Testis (tissue), 5 donors: ENCODE measurements at places on chromosomes 16 and 17. TPM values are rescaled to one million over a fixed set of nuclear protein-coding genes. Genes with fewer than 3 reads are reported as not detected.

The CTRB2 gene
- 0.63 TPM for total RNA-seq

The UTS2R gene
- total RNA-seq: 28.1 TPM

The SCARF1 gene
- 9.3 TPM for total RNA-seq

The TLCD2 gene
- 1.2 TPM for total RNA-seq

The WNT9B gene
- total RNA-seq: not detected

The METTL23 gene
- total RNA-seq: 45.3 TPM

The SPATA22 gene
- 100 TPM for total RNA-seq

The KRTAP3-1 gene
- total RNA-seq: not detected

DNA sequence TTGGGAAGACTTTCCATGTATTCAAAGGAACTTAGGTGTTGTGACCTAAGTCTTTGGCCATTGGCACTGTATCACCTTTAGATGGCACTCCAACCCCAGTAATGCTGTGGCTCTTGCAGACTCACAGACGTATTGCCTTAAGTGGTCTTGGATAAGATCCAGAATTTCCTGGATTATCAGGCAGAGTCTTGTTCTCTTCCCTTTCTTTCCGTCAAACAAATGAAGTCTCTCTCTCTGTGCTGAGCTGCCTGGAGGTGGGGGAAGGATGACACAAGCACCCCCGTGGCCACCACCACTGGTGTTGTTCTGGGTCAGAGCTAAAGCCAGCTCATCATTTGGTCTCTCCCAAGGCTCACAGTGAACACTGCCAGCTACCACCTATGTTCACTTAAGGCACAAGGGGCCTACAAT lies 789.9 kb upstream of the KIF2B start:
- H3K4me1 ChIP-seq: no peaks in the 10 kb centered on the region
- no peak overlapping the region for H3K4me3 ChIP-seq
- H3K27me3 ChIP-seq: no peaks in the 10 kb centered on the region
- peak; percentile 28 for DNase-seq
- no peaks in the 10 kb centered on the region for H3K36me3 ChIP-seq

- H3K27ac ChIP-seq: no peak overlapping the region
- no peak for DNase-seq
- no peaks in the 10 kb centered on the region for H3K36me3 ChIP-seq
- no peak overlapping the region for H3K4me3 ChIP-seq
- no peaks in the 10 kb centered on the region for H3K4me1 ChIP-seq
These were observed 312.7 kb upstream of the KCNJ16 start for GRCh38 chr17:69762359-69762758.

DNA sequence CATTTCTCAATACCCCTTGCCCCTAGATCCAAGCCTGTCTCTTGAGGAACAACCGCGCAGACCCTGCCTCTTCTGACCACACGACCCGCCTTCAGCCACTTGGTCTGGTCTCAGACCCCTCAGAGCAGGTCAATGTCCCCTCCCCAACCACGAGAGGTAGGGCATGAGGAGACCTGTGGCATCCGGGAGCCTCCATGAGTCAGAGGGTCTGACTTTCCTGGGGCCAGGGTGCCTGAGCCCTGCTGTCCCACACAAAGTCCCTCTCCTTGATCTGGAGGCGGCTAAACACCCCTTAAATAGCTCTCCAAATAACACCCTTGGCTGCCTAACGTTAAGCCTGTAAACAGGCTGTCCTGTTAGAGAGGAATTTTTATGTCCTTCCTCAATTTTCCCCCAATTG lies 5.1 kb downstream of the CARMIL2 start:
- H3K27me3 ChIP-seq: no peaks in the 10 kb centered on the region
- H3K36me3 ChIP-seq: no peaks in the 10 kb centered on the region
- H3K27ac ChIP-seq: no peak overlapping the region
- no peak for DNase-seq
- H3K4me1 ChIP-seq: peaks cover 10% of the 10 kb centered on the region

DNA sequence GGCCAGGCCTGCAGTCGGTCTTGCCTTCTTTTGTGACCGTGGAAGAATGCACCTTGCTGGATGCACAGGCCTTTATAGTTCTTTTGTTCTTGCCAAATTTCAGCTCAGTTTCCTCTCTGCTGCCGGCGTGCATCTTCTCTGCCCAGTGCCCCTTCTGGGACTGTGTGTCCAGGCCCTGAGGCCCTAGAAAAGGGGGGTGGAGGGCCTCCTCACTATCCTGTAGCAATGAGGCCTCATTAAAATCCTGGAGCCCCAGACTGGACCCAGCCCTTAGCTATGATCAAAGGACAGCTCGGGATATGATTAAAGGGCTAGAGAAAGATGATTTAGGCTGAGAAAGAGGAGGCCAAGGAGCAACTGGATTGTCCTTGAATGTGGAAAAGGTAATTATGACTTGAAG lies 229.8 kb downstream of the SEC14L1 start:
- no peak for DNase-seq
- H3K4me3 ChIP-seq: no peak overlapping the region
- no peaks in the 10 kb centered on the region for H3K27me3 ChIP-seq
- no peaks in the 10 kb centered on the region for H3K36me3 ChIP-seq
- H3K4me1 ChIP-seq: peaks cover 52% of the 10 kb centered on the region

- no peaks in the 10 kb centered on the region for H3K36me3 ChIP-seq
- H3K4me3 ChIP-seq: no peak overlapping the region
- H3K4me1 ChIP-seq: peaks cover 8% of the 10 kb centered on the region
- no peak for DNase-seq
- no peaks in the 10 kb centered on the region for H3K27me3 ChIP-seq
These were observed 16.0 kb upstream of the WIPF2 start for GRCh38 chr17:40203131-40203530.

DNA sequence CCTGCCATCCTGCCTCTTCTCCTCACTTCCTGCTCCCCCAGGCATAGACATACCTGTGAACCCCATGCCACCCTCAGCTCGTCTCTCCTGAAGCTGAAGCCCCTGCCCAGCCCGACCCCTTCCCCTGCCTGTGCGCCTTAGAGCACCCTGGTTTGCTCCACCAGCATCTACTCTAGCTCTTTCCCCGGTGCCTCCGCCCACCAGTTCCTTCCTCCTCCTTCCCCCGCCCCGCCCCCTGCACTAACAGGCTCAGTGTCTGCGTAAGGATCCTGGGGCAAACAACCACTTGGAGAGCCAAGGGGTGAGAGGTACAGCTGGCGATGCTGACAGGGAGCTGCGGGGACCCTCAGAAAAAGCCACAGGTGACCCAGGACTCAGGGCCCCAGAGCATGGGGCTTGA lies 1.9 kb downstream of the GPR142 start:
- no peak overlapping the region for H3K4me3 ChIP-seq
- H3K27ac ChIP-seq: no peak overlapping the region
- DNase-seq: peak; percentile 21
- H3K4me1 ChIP-seq: peaks cover 3% of the 10 kb centered on the region
- H3K27me3 ChIP-seq: no peaks in the 10 kb centered on the region

GRCh38 chr16:85127379-85127723 lies 15.1 kb upstream of the CIBAR2 start:
- no peak overlapping the region for H3K27ac ChIP-seq
- H3K4me3 ChIP-seq: no peak overlapping the region
- H3K36me3 ChIP-seq: no peaks in the 10 kb centered on the region
- DNase-seq: no peak

DNA sequence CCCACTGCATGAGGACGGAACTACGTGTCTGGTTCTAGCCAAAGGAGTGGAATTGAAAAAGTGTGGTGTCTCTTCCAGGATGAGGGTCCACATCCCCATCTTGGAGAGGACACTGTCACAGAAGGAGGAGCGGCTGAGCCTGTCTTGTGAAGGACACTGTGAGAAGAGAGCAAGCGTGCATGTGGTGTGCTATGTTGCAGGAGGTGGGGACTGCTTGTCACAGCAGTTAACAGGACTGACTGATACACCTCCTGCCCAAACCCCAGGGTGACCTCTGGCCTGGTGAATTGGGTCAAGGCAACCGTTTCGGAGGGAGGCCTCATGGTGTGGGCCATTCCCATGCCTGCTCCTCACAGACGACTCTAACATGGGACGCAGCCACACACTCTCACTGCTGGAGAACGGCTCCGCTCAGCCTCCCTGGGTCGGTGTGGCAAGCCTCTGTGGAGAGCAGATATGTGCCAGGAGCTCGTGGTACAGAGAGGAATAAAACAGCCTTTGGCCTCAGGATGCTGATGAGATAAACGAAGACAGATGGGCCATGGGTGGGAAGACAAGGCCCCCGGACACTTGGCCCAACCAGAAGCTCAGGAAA lies 56.4 kb upstream of the RBFOX3 start:
- no peak overlapping the region for H3K4me3 ChIP-seq
- H3K27me3 ChIP-seq: no peaks in the 10 kb centered on the region
- H3K36me3 ChIP-seq: no peaks in the 10 kb centered on the region
- no peak for DNase-seq
- H3K27ac ChIP-seq: no peak overlapping the region

GRCh38 chr16:27374221-27374803 lies 27.7 kb upstream of the IL21R start:
- H3K27me3 ChIP-seq: no peaks in the 10 kb centered on the region
- H3K4me3 ChIP-seq: peak overlapping the region; percentile 31
- no peak for DNase-seq

DNA sequence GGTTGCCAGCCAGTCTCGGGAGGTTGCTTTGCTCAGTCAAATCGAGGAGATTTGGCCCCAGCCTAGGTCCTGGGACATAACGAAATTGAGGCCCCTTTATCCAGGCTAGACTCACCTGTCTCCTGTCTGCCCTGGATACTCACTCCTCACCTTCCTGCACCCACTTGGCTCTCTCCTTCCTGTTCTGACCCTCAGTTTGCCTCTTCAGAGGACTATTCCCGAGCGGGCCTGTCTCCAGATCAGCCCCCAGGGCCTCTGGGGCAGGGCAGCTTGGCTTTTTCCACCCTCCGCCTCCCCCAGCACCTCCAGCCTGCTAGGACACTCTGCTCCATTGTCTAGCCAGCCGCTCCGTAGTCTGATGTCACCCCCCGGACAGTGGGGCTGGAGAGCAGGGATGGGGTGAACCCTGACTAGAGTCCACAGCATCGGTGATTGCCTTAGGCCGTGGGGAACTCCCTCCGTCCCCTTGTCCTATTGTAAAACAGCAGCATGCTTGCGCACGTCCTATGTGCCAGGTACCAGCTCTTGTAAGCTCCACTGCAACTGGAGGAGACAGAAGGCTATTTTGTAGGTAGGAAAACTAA lies 8.8 kb downstream of the WFIKKN2 start:
- no peaks in the 10 kb centered on the region for H3K27me3 ChIP-seq
- no peak overlapping the region for H3K4me3 ChIP-seq
- no peak for DNase-seq
- H3K36me3 ChIP-seq: no peaks in the 10 kb centered on the region

DNA sequence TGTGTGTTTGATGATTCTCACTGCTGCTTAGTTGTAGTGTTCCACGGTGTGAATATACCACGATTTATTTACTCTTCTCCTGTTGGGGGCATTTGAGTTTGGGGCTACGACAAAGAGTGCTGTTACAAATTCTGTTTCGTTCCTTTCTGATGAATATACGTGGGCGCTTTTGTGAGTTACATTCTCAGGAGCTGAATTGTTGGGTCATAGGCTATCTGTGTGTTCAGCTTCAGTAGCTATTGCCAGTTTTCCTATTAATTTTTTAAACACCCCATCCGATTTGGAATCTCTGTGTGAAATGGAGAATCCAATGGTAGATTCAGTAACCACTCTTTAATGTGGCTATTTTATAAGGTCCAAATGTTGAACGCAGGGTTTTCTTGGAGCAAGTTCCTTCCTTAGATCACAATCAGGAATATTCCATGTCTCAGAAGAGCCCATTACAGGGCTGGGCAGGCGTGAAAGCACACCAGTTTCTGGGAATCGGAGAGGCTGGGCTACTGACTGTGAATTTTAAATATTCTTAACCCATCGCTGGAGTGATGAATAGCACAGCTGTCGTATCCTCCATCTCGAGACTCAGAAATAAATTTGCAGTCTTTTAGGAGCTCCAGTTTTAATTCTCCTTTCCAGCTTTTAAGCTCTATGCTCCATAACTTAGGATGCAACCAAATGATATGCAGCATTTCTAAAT lies 115.9 kb downstream of the PITPNC1 start:
- no peaks in the 10 kb centered on the region for H3K36me3 ChIP-seq
- peak overlapping the region; percentile 9 for H3K4me3 ChIP-seq
- peaks cover 11% of the 10 kb centered on the region for H3K4me1 ChIP-seq
- H3K27ac ChIP-seq: peak overlapping the region; percentile 19
- DNase-seq: no peak

GRCh38 chr17:41528959-41529353 lies 848 bp upstream of the KRT19 start:
- no peak for DNase-seq
- H3K4me3 ChIP-seq: no peak overlapping the region
- no peaks in the 10 kb centered on the region for H3K36me3 ChIP-seq
- peaks cover 12% of the 10 kb centered on the region for H3K4me1 ChIP-seq

DNA sequence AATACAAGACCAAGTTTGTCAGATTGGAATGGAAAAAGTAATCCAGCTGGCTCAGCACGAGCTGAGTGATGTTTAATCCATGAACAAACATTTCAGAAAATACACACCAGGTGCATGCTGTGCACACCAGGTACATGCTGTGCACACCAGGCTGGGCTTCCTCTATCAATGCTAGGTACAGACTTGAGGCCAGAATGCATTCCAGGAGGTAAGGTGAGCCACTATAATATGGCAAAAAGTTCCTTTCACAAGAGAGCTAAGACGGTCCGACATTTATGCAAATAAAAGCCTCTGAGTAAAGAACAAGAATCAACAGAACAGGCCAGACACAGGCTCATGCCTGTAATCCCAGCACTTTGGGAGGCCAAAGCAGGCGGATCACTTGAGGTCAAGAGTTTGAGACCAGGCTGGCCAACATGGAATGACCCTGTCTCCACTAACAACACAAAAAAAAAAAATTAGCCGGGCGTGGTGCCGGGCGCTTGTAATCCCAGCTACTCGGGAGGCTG lies 128.2 kb downstream of the ZNF778 start:
- H3K27me3 ChIP-seq: no peaks in the 10 kb centered on the region
- peaks cover 12% of the 10 kb centered on the region for H3K4me1 ChIP-seq
- no peak overlapping the region for H3K27ac ChIP-seq
- no peak for DNase-seq

DNA sequence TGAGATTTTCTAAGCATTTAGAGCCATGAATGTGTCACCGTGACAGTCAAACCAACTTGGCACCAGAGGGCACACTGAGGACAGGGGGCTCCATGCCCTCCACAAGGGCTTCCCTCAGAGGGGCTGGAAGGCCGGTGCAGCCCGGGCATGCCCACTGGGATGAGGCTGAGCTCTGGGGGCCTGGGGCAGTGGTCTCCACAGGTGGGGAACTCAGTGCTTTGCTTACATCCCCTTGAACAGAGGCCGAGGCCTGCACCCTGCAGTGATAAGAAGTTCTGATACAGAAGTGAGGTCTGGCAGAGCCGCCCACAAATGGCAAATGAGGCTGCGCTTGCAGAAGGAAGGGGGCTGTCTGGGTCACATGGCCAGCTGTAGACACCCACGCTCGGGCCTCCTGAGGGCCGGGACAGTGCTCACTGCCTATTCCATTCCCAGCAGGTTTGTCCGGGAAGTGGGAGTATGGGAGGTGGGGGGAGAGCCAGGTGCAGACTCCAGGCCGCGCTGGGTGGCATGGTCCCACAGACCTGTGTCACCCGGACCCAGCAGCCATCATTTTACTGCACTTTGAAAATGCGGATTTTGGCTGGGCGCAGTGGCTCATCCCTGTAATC lies 116.8 kb upstream of the CREBBP start:
- no peak overlapping the region for H3K27ac ChIP-seq
- no peaks in the 10 kb centered on the region for H3K36me3 ChIP-seq
- no peak overlapping the region for H3K4me3 ChIP-seq
- no peaks in the 10 kb centered on the region for H3K27me3 ChIP-seq
- H3K4me1 ChIP-seq: peaks cover 18% of the 10 kb centered on the region

GRCh38 chr17:48406936-48407567 lies 23.0 kb downstream of the SKAP1 start:
- H3K4me1 ChIP-seq: no peaks in the 10 kb centered on the region
- no peak for DNase-seq
- no peak overlapping the region for H3K27ac ChIP-seq
